ENCODE measurements at places on chromosomes 1 and 21. TPM values are rescaled to one million over a fixed set of nuclear protein-coding genes. Genes with fewer than 3 reads are reported as not detected.

EPS8L3 gene
- not detected for total RNA-seq

NPHS2 gene
- total RNA-seq, result not detected

PLA2G4A gene
- total RNA-seq, result 6.9 TPM

ZFP69 gene
- total RNA-seq, result 1.7 TPM

PHLDA3 gene
- 290 TPM for total RNA-seq

RYR2 gene
- 0.22 TPM for total RNA-seq

CPTP gene
- total RNA-seq, result 24.9 TPM

LIPI gene
- total RNA-seq, result not detected

NMNAT2 gene
- total RNA-seq, result 1.7 TPM

ADCY10 gene
- not detected for total RNA-seq

TEX38 gene
- total RNA-seq, result not detected

TNFRSF9 gene
- total RNA-seq, result 0.60 TPM

ZNF684 gene
- 9.0 TPM for total RNA-seq

DMRTA2 gene
- total RNA-seq, result not detected

HMCN1 gene
- 2.1 TPM for total RNA-seq

SLC6A17 gene
- total RNA-seq, result under 0.01 TPM

SUSD4 gene
- not detected for total RNA-seq

RNF186 gene
- total RNA-seq, result not detected

GNG5 gene
- total RNA-seq, result 39.8 TPM

All from tibial nerve (tissue), 4 donors.